Cortex of kidney (tissue), 1 donor: ENCODE measurements at places on chromosomes 12 and 14.

- DNase-seq = no peak
These were observed 4.0 kb downstream of the STON2 start for GRCh38 chr14:81396113-81396512.

DNA sequence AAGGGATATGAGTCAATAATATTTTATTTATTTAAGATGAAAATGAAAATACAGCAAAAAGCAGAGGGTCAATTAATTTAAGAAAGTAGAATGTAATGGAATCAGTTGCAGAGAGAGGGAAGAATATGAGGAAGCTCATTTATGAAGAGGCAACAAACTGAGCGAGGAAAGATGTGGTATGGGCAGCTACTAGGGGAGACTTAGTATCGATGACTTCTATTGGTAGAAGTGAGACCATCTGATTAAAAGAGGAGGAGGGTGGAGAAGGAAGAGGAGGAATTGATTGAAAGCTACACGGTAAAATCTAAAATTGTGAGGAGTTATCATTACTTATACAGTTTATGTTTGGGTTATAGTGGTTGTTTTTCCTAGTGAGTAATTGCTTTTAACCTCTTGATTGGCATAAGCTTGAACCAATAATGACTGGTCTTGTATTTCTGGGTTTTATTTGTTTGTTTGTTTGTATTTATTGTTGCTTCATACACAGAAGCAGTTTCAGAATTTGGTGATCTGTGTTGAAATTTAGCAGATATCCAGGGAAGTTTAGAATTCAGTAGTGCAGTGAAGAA is 121.0 kb downstream of the LRRIQ1 start:
- no peak for DNase-seq

DNA sequence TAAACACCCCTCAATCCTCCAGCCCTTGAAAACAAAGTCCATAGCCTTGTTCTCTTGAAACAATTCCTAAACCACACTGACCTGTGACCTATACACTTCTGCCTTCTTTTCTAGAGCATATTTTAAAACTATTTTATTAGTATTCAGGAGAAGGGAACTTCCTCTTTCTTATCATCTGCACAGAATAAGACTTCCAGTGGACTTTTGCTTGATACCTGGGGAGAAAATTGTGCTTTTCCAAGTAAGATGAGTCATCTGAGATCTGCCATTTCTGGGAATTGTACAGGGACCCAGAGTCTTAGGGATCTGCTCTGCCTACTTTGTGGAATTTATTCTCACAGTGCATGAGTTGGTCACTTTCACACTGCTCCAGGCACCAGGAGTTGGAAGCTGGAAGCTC is 10.5 kb upstream of the WNT5B start:
- no peak for DNase-seq

- no peak for DNase-seq
These were observed 185.8 kb downstream of the DUSP6 start for GRCh38 chr12:89166525-89166934.

DNA sequence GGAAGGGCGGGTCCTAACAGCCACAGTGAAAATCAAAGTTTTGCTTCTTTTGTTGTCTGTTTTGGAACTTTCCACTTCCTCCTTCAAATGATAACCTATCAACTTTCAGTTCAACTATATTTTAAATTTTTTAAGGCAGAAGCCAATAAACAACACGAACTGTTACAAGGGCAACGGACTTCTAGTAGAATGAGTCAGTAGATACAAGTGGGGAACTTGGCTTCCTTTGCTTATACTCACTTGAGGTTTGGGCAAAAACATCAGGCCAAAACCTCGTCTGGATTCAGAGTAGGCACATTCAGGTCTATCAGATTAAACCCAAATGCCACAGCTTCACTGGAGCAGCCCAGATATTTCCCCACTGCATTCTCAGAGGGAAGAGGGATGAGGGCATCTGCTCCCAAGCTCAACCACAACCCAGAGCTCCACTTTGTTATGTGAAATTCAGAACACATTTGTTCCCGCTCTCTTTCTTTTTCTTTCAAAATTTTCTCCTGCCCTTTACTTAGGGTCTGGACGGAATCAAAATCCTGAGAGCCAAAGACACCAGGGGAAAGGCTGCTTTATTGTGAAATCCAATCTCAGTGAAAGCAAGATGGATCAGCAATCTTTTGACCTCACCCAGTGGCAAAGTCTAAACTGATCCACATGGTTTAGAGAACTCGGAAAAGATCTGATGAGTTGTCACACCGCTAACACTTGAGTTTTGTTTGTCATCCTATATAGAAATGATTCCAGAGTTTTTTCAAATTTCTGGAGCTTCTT is 152.5 kb upstream of the BTG1 start:
- no peak for DNase-seq

DNA sequence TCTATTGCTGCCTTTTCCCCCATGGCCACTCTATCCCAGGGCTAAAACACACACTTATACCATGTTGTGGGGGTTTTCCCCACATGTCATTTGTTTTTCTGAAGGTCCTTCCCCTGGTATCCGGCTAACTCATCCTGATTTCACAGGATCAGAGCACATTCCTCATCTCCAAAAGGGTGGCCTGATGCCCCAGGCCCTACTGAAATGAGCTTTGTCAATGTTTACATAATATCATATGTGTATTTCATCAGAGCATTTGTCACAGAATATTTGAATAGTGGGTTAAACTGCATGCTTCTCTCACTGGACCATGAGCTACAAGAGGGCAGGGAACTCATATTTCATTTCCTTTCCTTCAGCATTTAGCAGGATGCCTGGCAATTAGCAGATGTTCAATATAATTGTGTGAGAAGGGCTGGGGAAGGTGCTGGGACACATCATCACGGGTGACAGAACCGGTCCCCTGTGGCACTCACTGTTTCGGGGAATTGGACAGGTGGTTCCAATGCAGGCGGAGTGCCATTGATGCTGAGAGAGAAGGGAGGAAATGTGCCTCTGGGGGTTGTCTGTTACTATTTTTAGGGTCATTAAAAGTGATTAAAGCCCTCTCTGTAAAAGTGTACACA is 26.8 kb downstream of the EMP1 start:
- no peak for DNase-seq

DNA sequence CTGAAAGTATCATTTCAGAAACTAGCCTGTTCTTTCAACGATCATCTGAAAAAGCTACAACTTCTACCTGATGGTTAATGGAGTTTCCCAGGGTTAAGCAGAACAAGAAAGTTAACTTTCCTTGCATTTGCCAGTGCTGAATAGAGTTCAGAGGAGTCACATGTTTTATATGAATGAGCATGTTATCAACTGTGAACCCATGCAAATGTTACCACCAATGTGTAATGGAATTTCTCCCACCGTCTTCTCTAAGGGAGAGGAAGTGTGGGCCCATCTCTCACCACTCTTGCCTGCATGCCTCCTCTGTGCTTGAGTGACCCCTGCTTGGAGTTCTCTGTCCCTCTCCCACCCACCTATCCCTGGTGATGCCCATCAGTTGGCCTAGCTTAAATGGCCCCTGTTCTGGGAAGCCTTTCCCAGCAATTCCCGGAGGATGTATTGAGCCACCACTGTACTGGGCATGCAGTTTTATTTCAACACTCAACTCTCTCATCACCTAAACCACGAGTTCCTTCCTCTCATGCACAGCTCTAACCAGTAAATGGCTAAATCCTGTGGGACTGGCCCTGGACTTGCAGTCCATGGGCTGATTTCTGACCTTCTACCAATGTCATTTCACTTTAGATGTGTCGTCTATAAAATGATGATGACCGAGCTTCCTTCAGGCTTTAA is 159.8 kb downstream of the RPAP3 start:
- DNase-seq = no peak

- no peak for DNase-seq
These were observed 73.1 kb downstream of the CACNA1C start for GRCh38 chr12:2125651-2126522.

- no peak for DNase-seq
These were observed 207.0 kb upstream of the GARIN2 start for GRCh38 chr14:66982247-66982646.

DNA sequence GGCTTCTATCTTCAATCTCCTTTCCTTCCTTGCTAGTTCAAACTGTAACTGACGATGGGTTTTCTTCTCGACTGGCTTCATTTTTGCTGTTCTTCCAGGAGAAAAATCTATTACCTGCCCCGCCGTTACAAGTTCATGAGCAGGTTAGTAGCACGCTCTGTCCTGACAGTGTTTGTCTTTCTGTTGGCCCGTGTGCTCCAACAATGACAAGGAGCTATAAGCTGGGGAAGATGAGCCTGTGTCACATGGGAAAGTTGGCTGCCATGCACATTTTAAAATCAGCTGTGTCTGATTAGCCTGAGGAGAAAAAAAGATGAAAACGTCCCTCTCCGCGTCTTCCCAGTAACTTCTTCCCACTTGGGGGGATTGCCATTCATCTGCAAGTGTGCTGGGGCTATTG is 180.2 kb downstream of the ANO4 start:
- DNase-seq = no peak

DNA sequence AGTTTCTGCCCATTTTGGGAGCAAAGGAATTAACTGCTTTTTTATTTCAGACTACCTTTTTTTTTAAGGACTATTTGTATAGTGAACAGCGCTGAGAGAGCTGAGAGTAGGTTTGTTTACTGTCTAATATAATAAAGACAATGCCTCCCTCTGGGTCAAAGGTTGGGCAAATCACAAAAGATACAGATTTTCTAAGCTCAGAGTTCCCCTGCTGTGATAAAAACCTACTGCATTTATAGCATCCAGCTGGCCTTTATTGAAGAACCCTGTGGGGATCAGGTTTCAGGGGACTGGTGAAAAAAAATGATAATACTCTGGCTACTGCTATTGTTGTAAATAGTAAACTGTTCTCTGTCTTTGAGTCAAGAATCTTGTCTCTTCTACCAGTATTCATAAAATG is 28.7 kb downstream of the CCDC59 start:
- no peak for DNase-seq

GRCh38 chr12:117084405-117085317 is 14.6 kb downstream of the TESC start:
- no peak for DNase-seq

DNA sequence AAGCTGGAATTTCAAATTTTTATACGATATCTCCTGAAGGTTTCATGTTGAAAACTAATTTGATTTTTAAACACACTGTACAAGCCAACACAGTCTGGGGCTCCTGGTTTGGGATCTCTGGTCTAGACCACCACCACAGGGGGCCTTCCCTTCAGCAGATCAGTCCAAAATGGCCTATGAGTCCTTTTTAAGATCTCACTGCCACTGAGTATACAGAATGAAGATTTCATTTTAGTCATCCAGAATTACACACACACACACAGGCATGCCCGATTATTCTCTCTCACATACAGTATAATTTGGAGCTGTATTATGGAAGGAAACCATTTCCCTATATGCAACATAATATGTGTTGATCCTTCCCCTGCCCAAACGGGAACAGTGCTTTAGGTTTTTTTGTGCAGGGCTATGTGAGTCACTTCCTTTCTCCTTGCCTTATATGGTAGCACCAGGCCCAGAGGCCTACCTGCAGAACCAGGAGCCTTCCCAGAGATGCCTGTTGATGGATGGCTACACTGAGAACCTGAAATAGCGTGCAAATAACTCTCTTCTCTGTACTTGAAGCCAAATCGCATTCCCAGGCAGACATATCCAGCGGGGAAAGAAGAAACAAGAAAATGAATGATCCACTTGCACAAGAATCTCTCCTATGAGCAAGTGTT is 28.1 kb upstream of the WNK1 start:
- DNase-seq = no peak

DNA sequence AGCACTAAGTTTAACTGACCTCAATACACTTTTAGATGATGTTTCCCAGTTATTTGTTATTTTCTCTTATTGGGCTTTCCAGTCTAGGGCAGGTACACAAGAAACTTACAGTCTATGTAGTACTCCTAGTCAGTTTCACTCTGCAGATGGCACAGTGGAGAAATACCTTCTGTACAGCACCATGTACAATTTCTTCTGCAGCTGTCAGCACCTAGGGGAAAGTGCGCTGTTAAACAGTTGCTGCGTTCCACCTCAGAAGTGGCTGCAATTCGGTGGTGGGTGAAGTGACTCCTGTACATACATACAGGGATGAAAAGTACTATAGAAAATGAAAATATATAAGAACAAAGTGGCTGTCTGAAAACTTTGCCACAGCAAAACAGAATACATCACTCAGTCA is 48.3 kb downstream of the NOVA1 start:
- no peak for DNase-seq

- DNase-seq = no peak
These were observed 94.4 kb downstream of the CRACR2A start for GRCh38 chr12:3658327-3659163.

DNA sequence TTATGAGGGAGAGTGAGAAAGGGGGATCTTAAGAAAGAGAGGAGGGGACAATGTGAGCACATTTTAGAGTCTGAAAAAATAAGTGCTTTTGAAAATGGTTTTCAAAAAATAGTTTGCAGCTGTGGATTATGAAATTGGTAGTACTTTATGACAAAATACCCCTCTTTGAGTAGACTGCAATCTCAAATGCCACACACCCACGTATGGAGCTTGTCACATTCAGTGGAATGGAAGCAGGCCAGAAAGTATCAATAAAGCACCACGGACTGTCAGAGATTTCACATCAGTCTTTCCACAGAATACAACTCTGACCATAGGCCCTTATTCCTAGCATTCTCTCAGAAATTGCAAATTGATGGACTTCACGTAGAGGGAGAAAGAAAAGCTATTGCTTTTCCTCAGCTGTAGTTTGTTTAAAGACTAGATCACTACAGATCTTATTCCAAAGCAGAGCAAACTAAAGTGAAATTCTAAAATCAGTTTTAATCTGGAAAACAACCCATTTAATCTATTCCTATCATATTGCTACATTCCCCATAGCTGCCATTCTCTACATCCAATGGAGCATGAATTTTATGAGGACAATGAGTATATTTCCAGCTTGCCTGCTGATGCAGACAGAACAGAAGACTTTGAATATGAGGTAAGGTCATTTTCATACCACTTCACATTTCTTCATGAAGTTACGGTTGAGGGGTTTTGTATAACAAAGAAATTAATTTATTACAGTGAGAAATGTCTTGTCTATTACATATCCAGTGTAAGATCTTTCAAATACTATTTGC is 321.3 kb downstream of the PDZRN4 start:
- no peak for DNase-seq

GRCh38 chr14:30108975-30109700 is 181.5 kb upstream of the PRKD1 start:
- DNase-seq = no peak
